ENCODE measurements at places on chromosomes 2 and 18. TPM values are rescaled to one million over a fixed set of nuclear protein-coding genes. Genes with fewer than 3 reads are reported as not detected.

DNA sequence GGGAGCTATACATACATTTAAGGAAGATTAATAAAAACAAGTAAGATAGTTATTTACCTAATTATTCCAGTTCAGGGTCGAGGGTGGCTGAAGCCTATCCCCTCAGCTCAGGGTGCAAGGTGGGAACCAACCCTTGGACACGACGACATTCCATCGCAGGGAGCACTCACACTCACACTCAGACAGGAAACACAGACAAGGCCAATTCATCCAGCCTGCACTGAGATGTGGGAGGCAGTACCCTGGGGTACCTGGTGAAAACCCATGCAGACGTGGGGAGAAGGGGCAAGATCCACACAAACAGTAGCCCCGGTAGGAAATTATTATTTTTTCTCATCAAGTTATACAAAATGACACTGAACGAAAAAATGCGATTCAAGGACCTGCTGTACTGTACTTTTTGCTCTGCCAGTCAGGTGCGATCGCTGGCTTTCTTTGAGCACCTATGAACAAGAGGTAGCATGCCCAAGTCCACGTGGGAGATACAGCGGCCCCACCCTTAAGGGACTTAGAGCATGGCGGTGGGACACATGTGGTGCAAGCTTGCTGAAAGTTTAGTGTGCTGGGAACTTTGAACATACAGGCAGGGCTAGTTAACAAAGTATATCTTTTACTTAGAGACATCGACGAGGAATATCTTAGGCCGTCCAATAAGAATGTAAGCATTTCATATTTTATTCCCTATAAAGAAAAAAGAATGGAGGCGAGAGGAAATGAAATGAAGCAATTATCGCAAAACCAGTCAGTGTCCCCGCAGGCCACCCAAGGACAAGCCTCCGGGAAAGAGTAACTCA is 624 bp downstream of the METTL8 start:
- peak overlapping the region; percentile 84 for H3K27ac ChIP-seq
- DNase-seq, result no peak
- peak overlapping the region; percentile 83 for H3K4me3 ChIP-seq

DNA sequence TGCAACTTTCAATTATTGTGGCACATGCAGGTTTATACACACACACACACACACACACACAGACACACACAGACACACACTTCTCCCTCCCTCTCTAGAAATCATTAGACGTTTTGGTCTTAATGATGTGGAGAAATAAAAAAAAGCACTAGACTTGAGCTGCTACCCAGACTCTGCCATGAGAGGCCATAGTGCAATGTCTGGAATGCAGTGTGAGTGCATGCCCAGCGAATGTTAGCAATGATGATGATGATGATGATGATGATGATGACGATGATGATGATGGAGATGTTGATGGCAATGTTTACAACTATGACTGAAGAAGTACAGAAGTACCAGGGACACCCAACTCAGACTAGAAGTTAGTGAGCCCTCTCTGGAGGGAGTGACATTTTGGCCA is 23.8 kb upstream of the KLHL29 start:
- peak; percentile 52 for DNase-seq
- H3K4me3 ChIP-seq, result no peak overlapping the region
- H3K27me3 ChIP-seq, result no peaks in the 10 kb centered on the region
- H3K27ac ChIP-seq, result no peak overlapping the region
- H3K36me3 ChIP-seq, result no peaks in the 10 kb centered on the region
- H3K4me1 ChIP-seq, result no peaks in the 10 kb centered on the region

DNA sequence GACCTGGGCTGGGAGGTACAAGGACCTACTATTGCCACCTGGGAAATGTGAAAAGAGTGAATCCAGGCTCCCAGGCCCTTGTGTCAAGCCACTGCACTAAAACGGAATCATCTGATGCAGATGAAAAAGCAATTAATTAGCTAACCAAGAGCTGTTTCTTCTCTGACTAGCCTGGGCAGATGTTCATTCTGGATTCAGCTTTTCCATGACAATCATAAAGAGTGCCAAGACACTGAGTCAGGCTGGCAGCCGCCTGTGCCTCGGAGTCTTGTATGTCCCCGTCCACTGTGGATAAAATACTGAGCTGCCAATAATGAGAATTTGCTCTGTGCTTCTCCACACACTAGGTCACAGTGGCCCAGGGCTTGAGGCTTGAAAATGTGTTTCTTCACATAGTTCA is 21.7 kb upstream of the LCLAT1 start:
- no peak overlapping the region for H3K27ac ChIP-seq
- H3K36me3 ChIP-seq, result no peaks in the 10 kb centered on the region
- H3K4me1 ChIP-seq, result peaks cover 12% of the 10 kb centered on the region

GRCh38 chr2:133602538-133602937 is 34.3 kb upstream of the NCKAP5 start:
- no peak overlapping the region for H3K27ac ChIP-seq
- H3K4me3 ChIP-seq, result no peak overlapping the region
- no peaks in the 10 kb centered on the region for H3K27me3 ChIP-seq
- DNase-seq, result peak; percentile 90
- H3K36me3 ChIP-seq, result no peaks in the 10 kb centered on the region

DNA sequence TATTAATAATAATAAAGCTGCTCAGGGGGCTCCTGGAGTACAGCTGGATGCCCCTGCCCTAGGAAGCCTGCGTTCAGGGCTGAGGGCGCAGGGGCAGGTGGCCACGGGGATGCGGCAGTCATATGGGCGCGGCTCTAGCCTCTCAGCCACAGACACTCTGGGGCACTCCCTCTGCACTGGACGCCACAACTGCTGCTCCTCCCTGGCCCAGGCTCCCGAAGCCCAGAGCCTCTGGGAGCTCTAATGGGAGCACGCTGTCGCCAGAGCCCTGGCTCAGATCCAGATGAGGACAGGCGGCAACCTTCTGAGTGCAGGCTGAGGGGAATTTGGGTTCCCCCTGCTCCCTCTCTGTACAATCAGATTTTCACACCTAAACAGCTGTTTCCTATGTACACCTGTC is 93.6 kb downstream of the MTCL1 start:
- H3K36me3 ChIP-seq, result no peaks in the 10 kb centered on the region
- DNase-seq, result no peak
- no peak overlapping the region for H3K27ac ChIP-seq
- H3K4me3 ChIP-seq, result no peak overlapping the region

Gene IKZF2
- polyA plus RNA-seq, result 1.5 TPM

Gene SERPINB4
- polyA plus RNA-seq, result 1.0 TPM

Gene KCNG2
- 1.8 TPM for polyA plus RNA-seq

GRCh38 chr18:57466745-57467409 is 31.7 kb downstream of the ONECUT2 start:
- no peaks in the 10 kb centered on the region for H3K27me3 ChIP-seq
- H3K27ac ChIP-seq, result no peak overlapping the region
- H3K36me3 ChIP-seq, result no peaks in the 10 kb centered on the region
